ENCODE measurements at places on chromosomes 16 and 17.

- no peak for DNase-seq
Observed at GRCh38 chr17:13812350-13812749, 210.6 kb upstream of the HS3ST3A1 start.

DNA sequence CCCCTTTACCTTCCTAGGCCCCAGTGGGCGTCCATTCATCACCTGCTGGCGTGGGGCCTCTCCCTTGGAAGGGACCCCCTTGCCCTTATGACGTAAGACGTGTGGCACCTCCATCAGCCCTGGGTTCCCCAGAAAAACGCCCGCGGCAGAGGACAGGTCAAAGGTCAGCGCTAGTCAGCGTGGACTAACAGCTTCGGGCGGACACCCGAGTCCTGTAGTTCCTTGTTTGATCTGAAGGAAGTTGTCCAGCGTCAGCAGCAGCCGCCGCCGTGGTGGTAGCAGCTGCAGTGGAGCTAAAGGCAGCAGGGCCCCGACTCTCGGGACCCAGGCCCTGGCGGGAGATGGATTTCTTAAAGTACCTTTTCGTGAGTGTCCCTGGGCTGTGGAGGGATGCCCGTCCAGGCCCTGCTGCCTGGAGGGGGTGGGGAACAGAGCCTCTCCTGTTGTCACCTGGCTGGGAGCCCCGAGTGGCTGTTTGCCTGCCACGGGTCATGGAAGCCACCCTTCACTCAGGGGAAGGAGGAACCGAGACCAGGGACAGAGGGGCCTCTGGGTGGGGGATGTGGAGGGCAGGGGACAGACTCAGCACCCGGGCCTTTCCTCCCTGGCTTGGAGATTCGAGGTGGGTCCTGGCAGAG lies 123.6 kb downstream of the OR1D5 start:
- no peak for DNase-seq

- DNase-seq, result no peak
Observed at GRCh38 chr16:24309258-24310142, 53.4 kb downstream of the CACNG3 start.

- DNase-seq, result no peak
Observed at GRCh38 chr17:29216856-29217255, 29.8 kb upstream of the CRYBA1 start.

GRCh38 chr17:69608808-69609472 lies 194.4 kb downstream of the MAP2K6 start:
- DNase-seq, result no peak

- DNase-seq, result peak; percentile 91
Observed at GRCh38 chr17:30104575-30105339, 11.9 kb upstream of the NSRP1 start.

DNA sequence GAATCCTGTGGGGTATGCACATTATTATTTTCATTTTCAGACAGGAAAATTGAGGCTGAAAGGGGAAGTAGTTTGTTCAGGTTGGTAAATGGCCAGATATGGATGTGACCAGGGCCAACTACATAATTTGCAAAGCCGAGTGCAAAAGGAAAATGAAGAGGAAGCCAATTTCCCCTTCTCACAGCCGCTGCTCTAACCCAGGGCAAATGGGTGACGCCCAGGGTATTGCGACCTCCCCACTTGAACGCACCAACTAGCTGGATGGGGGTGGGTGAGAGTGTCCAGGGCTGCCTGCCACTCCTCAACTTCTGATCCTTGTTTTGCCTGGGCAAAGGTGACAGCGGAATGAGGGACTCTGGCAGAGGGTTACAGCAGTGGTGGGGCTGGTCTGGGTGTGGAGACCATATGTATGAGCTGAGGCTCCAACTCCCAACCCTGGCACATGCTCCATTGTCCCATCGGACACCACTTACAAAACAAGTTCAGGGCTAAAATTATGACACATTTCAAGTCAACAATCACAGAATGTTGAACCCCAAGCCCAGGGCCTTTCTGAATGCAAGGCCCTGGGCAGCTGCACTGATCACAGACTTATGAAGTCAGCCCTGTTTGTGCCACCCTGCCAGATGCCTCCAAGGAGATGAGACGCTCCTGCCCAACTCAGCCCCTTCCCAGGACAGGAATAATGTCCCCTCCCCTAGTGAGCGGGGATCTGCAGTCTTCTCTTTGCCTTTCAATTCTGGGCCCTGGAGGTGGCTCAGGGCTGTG lies 1.7 kb downstream of the ANKRD40CL start:
- DNase-seq, result no peak

DNA sequence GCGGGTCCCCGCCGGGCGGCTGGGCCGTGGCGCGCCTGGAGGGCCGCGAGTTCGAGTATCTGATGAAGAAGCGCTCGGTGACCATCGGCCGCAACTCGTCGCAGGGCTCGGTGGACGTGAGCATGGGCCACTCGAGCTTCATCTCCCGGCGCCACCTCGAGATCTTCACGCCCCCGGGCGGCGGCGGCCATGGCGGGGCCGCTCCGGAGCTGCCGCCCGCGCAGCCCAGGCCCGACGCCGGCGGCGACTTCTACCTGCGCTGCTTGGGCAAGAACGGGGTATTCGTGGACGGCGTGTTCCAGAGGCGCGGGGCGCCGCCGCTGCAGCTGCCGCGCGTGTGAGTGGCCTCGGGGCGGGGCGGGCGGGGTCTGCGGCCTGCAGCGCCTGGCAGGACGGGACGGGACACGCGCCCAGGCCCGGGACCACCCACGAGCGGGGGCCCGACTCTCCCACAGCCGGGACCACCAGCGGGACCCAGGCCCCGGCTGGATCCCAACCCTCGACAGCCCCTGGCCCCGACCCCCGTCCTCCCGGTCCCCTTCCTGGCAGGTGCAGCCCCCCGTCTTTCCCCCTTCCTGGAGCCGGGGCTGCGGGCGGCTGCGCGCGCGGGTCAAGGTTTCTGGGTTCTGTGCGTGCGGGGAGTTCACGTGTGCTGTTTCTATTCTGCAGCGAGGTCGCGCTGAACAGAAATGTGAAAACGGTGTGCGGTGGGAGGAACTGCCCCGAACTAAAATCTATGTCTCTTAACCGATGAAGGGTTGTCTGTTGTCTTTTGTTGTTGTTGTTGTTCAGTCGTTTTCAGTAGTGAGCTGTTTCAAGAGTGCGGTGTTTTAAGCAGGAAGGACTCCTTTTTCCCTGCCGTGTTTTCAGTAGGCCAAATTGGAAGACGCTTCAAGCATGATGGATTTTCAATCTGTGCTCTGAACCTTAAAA lies 705 bp downstream of the FOXK2 start:
- no peak for DNase-seq

DNA sequence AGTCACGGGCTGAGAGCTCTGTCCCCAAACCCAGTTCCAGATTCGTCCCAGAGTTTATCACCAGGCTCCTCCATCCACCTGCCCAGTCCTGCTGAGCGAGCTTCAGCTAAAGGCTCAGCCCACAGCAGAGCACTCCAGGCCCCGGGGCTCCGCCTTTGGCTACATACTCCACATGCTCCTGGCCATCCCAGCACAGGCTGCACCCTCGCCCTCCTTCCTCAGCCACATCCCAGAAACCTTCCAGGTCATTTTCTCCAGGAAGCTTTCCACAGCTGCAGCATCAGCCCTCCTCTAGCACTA lies 4.7 kb upstream of the CD2BP2 start:
- DNase-seq, result no peak

DNA sequence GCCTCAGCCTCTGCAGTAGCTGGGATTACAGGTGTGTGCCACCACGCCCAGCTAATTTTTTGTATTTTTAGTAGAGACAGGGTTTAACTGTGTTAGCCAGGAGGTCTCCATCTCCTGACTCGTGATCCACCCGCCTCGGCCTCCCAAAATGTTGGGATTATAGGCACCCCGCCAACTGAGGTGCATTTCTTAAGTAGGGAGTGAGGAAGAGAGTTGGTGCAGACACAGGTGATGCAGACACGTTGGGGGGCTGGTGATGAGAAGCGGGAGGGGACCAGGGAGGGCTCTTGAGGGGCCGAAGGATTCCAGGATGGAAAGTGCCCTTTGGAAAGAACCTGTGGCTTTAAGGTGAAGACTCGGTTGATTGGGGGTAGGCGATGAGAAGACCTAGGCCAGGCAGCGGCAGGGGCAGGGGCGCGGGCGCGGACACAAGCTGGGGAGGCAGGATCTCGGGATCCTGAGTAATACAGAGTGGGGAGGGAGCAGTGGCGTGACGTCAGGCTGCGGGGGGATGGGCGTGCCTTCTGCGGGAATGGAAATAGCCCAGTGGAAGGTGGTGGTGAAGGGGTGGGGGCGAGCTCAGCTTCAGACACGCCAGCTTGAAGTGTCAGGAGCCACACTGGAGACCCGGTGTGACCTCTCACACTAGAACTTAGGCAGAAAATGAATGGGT lies 2.5 kb upstream of the ATP6V0C start:
- DNase-seq, result no peak

DNA sequence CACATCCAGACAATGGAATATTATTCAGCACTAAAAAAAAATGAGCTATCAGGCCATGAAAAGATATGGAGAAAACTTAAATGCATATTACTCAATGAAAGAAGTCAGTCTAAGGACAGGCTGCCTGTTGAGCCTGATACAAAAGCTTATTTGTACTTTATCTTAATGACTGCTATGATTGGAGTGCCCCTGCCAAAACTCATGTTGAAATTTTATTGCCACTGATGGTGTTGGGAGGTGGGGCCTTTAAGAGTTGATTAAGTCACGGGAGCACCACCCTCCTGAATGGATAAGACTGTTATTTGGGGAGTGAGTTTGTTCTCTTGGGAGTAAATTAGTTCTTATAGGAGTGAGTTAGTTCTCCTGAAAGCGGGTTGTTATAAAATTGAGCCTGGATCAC lies 9.9 kb downstream of the C17orf67 start:
- no peak for DNase-seq

- DNase-seq, result no peak
Observed at GRCh38 chr16:85839681-85840240, 40.3 kb downstream of the COX4I1 start.

DNA sequence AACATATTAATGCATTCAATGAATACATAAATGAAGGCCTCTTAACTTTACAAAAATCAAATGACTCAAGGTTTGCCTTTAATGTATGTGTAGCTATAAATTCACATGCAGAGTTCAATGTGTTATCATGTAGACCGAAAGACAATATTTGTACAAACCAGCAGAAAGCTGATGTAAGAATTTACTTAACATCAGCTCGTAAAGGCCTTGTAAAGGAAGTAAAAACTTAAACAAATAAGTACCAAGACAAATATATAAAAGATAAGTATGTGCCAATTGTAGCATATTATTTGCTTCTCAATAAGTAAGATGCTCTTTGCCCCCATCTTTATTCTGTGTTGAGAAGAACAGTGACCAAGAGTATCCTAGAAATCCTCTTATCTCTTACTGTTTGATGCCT lies 105.7 kb downstream of the SYCE1L start:
- DNase-seq, result no peak

- DNase-seq, result no peak
Observed at GRCh38 chr16:3854750-3855541, 25.6 kb downstream of the CREBBP start.

DNA sequence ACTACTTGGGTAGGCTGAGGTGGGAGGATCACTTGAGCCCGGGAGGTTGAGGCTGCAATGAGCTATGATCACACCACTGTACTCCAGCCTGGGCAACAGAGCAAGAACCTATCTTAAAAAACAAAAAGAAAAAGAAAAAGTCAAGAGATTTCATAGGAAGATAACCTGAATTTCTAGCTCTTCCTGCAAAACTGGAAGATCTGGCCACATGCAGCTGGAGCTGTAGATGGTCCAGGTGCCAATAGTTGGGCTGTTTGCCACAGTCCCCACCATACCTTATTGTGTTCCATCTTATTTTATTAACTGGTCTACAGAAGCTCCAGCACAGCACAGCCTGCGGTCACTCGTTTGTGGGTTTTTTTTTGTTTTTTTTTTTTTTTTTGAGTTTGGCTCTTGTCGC lies 15.0 kb downstream of the ATP2A1 start:
- DNase-seq, result no peak

- DNase-seq, result no peak
Observed at GRCh38 chr16:3065069-3065741, at the start of gene IL32. Gene IL32 (plus strand): TSS chr16:3065640. CDS start chr16:3065812, 172 bp downstream.

DNA sequence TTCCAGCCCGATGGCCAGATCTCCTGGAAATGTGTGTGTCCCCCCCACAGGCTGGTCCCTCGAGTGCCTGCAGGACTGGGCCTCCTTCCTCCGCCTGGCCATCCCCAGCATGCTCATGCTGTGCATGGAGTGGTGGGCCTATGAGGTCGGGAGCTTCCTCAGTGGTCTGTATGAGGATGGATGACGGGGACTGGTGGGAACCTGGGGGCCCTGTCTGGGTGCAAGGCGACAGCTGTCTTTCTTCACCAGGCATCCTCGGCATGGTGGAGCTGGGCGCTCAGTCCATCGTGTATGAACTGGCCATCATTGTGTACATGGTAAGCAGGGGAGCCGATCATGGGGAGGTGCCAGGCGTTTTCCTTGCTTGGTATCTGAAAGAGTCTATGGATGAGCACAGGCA lies 22.1 kb downstream of the SLC47A1 start:
- no peak for DNase-seq

DNA sequence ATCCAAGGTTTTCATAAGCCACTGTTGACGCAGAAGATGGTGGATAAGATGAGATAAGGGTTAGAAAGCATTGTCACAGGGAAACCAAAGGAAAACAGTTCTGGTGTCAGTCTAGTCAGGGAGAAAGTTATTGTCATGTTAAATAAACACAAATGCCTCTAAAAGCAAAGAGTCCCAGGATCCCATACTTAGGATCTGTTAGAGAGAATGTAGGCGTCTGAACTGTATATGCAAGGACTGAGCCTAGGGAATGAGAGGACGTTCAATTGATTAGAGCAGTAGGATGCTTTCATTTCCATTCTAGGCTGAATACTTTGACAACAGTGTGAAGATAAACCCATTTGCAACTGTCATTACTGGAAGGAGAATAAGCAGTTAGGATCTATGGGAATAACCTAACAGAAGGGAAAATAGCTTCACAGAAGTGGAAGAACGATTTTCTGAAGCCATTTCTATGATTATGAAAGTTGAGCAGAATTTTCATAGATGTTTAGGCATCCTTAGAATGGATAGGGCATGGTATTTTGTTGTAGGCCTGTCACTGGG lies 1149.1 kb upstream of the CDH8 start:
- no peak for DNase-seq

DNA sequence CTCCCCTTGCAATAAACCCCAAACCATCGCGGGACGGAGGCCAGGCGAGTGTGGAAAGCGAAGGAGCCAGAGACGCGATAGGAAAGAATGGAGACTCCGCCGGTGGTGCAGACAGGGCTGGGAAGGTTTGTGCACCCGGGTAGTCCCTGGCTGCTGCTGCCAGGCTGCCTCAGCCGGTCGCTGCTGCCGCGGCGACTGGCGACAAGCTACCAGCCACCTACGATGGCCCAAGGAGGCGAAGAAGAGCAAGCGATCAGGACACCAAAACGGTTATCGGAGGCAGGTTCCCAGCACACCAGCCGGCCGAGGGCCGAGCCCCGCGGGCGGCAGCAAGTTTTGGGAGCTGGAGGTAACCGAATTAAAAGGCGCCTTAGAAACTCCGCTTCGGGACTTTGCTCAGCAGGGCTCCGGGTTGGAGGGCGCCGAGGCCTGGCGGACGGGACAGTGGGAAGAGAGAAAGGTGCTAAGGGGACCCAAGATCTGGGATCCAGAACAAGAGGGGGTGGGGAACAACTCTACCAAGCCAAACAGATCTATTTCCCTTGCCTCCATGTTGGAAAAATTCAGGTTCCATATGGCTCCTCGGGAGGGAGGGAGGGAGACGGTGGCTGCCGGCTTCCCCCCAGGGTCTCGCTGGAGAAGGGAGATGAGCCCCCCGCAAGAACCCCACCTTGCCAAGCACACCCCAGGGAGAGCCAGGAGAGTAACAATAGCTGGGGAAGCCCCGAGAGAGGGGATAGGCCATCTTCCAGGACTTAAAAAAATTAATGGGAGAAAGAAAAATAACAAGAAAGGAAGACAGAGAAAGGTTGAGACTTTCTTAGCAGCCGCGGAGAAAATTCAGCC lies 9.7 kb upstream of the HOXB2 start:
- DNase-seq, result no peak

GRCh38 chr16:10098991-10099390 lies 83.2 kb downstream of the GRIN2A start:
- no peak for DNase-seq

Measured in NCI-H1092 treated with DMSO at 0.1 percent for 48 hours (cell line).